ENCODE measurements at places on chromosomes 13 and 19. TPM values are rescaled to one million over a fixed set of nuclear protein-coding genes. Genes with fewer than 3 reads are reported as not detected.

The TINCR gene
- total RNA-seq, result 0.66 TPM

The PABPC3 gene
- 0.10 TPM for total RNA-seq

The NAPSA gene
- total RNA-seq, result 0.36 TPM

The LILRA5 gene
- not detected for total RNA-seq

The SAFB2 gene
- total RNA-seq, result 41.2 TPM

The KLK12 gene
- total RNA-seq, result not detected

The SCN1B gene
- total RNA-seq, result 15.9 TPM

The NLRP5 gene
- total RNA-seq, result not detected

The RUVBL2 gene
- 174 TPM for total RNA-seq

The NOVA2 gene
- 0.20 TPM for total RNA-seq

The FAM216B gene
- total RNA-seq, result not detected

The TTYH1 gene
- not detected for total RNA-seq

The PLPPR2 gene
- 34.9 TPM for total RNA-seq
